ENCODE measurements at places on chromosomes 13 and 19.
A peak's percentile ranks its signal among the peaks of the same experiment; 100 is the strongest.

- DNase-seq: no peak
Measured at GRCh38 chr19:39132344-39132969, 6.9 kb downstream of the PAK4 start.

DNA sequence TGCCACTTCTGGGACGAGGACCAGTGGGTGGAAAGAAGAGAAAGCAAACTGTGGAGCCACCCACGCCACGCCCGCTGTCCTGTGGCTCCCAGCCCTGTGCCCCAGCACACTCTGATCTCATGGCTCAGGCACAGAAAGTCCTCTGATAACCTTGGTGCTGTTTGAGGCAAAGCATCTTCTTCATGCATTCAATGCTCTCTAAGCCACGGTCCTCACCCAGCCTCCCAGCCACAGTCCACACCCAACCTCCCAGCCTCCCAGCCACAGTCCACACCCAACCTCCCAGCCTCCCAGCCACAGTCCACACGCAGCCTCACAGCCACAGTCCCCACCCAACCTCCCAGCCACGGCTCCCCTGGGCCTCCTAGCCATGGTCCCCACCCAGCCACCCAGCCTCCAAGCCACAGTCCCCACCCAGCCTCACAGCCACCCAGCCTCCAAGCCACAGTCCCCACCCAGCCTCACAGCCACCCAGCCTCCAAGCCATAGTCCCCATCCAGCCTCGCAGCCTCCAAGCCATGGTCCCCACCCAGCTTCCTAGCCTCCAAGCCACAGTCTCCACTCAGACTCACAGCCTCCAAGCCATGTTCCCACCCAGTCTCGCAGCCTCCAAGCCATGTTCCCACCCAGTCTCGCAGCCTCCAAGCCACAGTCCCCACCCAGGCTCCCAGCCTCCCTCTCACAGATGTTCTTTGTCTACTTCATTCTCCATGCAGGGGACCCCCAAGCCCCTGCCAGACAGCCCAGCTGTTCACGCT, 74.9 kb downstream of the SOX1 start:
- DNase-seq: peak; percentile 75

GRCh38 chr19:41123716-41124294, 9.6 kb downstream of the CYP2F1 start:
- DNase-seq: no peak

GRCh38 chr19:6856749-6857372, 30.5 kb upstream of the ADGRE1 start:
- DNase-seq: no peak

- no peak for DNase-seq
Measured at GRCh38 chr19:46392252-46392801, 21.0 kb downstream of the CCDC8 start.

DNA sequence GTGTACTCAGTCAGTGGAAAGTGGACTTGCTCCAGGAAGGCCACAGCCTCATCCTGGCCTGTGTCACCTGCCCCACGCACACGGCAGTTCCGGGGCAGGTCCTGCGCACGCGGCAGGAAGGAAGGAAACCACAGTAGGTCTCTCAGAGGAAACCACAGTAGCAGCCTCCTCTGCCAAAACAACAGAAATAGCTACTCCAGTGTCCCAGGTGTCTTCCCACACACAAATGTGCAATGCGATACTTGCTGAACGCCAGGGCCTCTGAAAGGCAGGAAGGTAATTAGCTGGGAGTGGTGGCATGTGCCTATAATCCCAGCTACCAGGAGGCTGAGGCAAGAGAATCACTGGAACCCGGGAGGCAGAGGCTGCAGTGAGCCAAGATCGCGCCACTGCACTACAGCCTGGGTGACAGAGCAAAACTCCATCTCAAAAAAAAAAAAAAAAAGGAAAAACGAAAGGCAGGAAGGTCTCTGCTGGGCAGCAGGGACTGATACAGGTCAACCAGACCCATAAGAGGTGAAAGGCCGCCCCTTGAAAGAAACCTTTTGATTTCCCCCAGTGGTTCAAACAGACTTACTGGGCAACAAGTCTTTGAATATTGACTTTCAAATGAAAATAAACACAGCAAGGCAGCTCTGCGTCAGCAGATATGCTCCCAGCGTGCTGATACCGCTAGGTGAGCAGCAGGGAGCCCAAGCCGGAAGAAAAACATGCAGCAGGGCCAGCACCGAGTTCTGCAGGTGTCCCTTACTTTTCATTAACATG, 49.5 kb downstream of the CRYL1 start:
- no peak for DNase-seq

DNA sequence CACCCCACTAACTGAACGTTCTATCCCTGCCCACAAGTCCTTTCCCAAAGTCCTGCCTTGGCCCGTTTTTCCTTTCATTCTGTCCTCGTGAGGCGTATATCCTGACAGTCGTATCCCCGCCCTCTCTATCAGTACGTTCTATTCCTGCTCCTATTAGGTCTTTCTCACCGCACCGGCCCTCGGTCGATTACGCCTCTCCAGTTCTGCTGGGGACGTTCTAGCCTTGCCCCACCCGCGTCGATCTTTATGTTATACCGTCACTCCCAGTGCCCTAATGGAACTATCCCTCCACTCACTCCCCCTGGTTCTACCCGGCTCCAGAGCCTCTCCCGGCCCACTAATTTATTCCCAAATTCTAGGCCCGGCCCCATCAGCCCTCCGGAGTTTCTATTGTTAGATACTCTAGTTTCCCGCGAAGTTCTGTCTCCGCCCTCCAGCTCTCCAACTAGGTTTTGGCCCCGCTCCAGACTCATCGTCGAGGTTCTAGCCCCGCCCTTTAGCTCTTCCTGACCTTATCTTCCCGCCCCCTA, 2.0 kb downstream of the PLAUR start:
- DNase-seq: peak; percentile 98

- DNase-seq: no peak
Measured at GRCh38 chr19:40257096-40257517, 28.0 kb downstream of the AKT2 start.

- DNase-seq: no peak
Measured at GRCh38 chr13:44620057-44620456, 43.9 kb upstream of the TSC22D1 start.

Data from osteocyte (in vitro differentiated cells).